ENCODE measurements at places on chromosomes 4 and X.

GRCh38 chr4:42404001-42404400 lies 6.7 kb downstream of the SHISA3 start:
- no peak for DNase-seq

DNA sequence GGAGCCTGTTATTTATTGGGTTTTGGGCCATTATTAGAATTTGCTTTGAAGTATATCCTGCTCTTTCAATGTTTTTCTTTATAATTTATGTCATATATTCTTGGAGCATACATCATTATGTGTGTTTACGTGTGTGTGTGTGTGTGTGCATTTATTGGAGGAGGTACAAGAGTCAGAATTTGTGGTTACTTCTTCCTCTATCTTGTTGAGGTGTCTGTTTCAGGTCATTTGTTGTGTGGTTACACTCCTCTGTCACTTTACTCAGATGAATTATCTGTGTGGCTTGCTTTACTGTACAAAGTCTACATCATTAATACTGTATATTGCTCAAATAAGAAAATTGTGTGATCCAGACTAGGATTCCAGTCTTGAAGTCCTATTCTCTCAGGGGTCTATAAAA lies 1957.4 kb upstream of the TENM3 start:
- no peak for DNase-seq

GRCh38 chrX:150282953-150283352 lies 80.2 kb upstream of the MAMLD1 start:
- no peak for DNase-seq

DNA sequence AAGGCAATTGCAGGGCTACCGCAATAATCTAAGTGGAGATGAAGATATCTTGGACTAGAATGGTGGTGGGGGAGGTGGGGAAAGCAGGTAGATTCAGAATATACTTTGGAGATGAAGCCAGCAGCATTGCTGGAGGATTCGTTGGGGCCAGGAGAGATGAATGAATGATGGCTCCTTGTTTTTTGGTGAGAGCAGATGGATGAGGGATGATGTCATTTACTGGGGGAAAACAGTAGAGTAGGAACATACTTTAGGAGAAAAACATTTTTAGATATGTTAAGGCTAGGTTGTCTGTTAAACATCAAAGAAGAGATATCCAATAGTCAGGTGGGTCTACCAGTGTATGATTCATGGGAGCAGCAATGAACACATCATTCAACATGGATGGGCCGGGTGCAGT lies 5.8 kb downstream of the CCDC110 start:
- no peak for DNase-seq

DNA sequence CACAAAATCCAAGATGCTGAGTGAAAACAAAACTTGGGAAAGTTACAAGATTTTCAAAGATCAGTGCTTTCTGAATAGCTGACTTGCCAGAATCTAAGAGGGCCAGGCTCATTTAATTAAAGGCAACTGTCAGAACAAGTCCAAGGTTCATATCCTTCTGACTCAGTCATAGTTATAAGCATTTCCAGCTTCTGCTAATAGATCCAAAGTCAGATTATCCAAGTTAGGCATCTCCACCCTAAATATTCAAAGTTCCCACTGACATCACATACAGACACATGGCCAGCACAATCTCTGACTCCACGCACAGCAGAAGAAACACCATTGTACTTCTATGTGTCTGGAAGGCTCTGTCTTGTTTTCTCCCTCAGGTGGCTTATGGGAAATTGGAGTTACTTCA lies 41.8 kb downstream of the GASK1B start:
- no peak for DNase-seq

GRCh38 chr4:15262396-15262795 lies 165.4 kb upstream of the C1QTNF7 start:
- no peak for DNase-seq

GRCh38 chrX:132015875-132016274 lies 7.2 kb upstream of the STK26 start:
- DNase-seq = no peak

DNA sequence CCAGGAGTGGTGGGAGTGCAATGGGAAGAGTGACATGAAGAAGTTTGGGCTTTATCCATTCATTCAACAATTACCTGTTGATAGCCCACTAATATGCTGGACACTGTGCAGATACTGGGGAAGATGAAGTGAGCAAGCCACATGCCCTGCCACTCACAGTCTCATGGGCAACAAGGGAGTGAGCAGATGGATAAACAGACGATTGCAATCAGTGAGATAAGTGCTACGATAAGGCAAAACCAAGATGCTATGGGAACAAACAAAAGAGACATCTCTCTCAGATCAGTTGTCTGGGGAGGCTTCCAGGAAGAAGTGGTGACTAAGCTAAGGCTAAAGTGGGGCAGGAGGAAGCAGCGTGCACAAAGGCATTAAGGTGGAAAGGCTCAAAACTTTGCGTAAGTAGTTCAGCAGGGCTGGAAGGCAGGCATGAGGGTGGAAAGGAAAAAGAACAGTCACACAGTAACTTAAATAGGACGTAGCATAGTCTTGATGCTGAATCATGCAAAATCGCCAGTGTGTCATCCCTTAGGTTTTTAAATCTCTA lies 31.7 kb downstream of the GAB3 start:
- peak; percentile 45 for DNase-seq

- DNase-seq = no peak
Measured at GRCh38 chr4:172751550-172751949, 417.1 kb upstream of the GALNT7 start.

- no peak for DNase-seq
Measured at GRCh38 chrX:36568946-36569345, 439.2 kb upstream of the FAM47C start.

DNA sequence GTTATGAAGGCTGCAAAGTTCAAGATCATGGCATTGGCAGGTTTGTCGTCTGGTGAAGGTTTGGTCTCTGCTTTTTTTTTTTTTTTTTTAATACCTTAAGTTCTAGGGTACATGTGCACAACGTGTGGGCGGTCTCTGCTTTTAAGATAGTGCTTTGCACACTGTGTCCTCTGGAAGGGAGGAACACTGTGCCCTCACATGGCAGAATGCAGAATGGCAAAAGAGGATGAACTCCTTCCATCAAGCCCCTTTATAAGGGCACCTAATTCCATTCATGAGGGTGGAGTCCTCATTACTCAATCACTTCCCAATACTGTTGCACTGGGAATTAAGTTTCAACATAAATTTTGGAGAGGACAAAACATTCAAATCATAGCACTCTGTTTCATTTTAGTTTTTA lies 101.4 kb downstream of the GLRA2 start:
- no peak for DNase-seq

DNA sequence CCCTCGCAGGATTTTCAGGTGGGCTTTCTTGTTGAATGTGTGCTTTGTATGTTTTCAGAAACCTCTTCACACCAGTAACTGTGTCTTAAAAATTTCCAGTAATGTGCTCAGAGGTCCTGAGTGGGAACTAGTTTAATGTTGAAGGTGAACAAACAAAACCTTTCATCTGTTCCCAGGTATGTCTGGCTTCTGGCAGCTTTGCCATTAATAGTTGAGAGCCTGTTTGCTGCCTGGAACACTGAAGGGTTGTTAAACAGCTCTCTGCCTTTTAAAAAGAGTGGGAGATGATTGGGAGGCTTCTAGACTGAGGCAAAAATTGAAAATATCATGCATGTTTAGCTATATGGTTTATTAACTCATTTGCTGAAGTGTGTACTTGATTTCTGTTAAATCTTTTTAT lies 161.2 kb upstream of the AGTR2 start:
- DNase-seq = no peak

- no peak for DNase-seq
Measured at GRCh38 chr4:166625018-166625637, 609.2 kb downstream of the SPOCK3 start.

DNA sequence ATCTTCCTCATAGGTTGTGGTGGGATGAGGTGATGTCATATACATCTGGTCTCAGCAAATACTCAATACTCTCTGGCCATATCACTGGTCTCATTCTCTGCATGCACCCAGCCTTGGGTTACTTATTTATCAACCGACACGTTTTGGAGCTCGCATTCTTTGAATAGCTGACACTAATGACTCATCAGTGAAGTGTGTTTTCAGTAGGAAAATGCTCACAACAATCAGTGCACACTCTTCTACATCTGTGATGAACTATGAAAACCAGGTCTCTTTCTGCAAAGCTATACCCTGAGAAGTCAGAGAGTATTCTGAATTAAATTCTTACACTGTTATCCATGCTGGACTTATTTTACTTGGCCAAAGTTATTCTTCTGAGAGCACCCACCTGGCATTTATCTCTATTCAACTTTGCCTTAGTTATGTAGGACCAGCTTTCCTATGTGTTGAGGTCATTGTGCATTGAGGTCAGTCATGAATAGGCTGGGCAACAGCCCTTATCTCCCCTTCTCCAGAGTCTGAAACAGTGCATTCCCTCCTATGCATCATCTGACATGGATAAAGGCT lies 58.7 kb upstream of the DHX15 start:
- no peak for DNase-seq

- DNase-seq = no peak
Measured at GRCh38 chrX:124098089-124098488, 136.6 kb downstream of the STAG2 start.

- DNase-seq = no peak
Measured at GRCh38 chrX:37815366-37815765, 32.0 kb downstream of the DYNLT3 start.

GRCh38 chrX:47836164-47837072 lies at the start of gene ZNF81:
TSS of gene ZNF81 (plus strand) at chrX:47836902. CDS start at chrX:47846268, 9,366 bp downstream.
- peak; percentile 87 for DNase-seq

DNA sequence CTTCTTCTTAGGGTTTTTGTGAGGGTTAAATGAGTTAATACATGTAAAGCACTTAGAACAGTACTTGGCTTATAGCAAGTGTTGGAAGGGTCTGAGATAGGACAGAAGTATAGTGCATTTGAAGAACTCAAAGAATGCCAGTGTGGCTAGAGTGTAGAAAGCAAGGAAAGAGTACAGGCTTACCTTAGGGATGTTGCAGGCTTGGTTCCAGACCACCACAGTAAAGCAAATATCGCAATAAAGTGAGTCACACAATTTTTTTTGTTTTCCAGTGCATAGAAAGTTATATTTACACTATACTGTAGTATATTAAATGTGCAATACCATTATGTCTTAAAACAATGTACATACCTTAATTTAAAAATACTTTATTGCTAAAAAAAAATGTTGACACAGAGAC lies 41.3 kb downstream of the KIF4A start:
- no peak for DNase-seq

GRCh38 chr4:77852892-77853495 lies 9.6 kb upstream of the MRPL1 start:
- DNase-seq = peak; percentile 72

DNA sequence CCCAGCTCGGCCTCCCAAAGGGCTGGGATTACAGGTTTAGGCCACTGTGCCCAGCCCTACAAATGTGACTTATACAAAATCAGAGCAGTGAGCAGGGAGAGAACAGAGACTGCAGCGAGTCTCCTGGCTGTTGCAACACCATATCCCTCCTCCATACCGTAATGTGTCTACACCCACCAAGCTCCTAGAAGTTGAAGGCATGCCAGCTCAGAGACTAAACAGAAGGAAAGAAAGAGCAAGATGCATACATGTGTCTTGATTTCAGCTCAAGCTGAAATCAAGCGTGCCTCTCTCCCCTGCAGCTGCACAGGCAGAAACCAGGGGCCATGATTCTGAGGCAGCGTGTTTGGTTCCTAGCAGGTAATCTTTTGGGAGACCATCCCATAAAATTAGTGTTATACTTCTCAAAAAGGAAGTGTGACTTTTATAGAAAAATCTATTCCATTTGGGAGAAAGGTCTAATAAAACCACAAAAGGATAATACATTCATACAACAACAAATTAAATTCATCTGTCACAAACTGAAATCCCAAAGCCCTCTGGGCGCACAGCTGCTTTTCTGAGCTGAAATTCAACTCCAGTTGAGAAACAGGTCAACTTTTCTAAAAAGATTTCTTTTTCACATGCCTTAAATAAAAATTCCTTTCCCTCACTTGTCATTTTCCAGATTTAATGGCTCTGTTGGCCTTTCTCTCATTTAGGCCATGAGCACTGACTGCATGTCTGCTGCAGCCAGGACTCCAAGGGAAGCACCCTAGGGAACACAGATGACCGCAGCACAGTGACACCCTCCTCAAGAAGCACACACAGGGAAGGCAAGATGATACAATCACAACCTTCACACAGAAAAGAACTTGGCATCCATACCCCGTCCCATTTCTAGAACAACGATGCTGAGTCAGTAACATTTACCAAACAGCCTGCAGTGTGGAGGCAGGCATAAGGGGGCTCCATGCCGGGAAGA lies 34.4 kb downstream of the AFAP1 start:
- DNase-seq = no peak

DNA sequence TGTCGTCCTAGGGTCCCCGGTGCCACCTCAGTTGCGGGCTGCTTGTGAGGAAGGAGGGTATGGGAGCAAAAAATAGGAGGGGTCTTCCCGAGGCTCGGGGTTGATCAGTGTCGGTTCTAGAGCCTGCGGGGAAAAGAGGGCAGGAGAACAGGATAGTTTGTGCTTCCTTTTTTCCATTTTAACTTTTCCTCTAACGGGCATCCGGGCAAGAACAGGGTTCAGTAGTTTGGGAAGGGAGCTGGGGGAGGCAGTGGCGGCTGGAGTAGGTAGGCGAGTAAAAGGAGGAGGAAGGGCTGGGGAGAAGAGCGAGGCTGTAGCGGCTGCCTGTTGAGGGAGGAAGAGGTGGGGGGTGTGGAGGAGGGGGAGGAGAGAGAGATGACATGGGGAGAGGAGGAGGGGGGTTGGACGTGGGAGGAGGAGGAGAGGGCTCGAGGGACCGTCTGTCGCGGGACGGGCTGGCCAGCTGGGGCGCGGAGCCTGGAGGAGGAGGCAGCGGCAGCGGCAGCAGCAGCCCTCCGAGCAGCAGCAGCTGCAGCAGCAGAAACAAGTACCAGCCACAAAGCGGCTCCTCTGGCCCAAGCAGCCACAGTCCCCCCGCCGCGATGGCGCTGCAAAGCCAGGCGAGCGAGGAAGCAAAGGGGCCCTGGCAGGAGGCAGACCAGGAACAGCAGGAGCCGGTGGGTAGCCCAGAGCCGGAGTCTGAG lies at the start of gene SLC16A2:
Gene SLC16A2, plus strand, starts transcription at position 458 of the 704 bp plus-strand sequence. Its CDS starts 145 bp downstream, at position 603.
- DNase-seq = no peak

- no peak for DNase-seq
Measured at GRCh38 chr4:54553001-54553400, 104.8 kb upstream of the KIT start.

DNA sequence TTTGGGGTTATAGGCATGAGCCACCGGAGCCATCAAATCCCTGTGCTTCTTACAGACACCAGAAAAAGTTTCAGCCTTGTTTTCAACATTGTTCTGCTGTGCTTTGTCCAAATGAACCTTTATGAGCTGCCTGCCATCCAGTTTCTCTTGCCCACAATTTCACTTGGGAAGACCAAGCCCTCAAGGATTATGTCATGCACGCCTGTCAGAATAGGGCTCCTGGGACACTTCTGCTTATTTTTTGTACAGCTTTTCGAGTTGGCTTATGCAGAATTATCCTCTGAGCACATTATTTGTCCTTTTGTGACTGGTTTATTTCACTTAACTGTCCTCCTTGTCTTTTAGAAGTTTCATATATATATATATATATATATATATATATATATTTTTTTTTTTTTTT lies 16.2 kb downstream of the UBE2K start:
- no peak for DNase-seq

GRCh38 chr4:139660568-139661043 lies 5.0 kb upstream of the MGST2 start:
- no peak for DNase-seq

GRCh38 chr4:48778431-48779094 lies 1.5 kb downstream of the FRYL start:
- no peak for DNase-seq

- no peak for DNase-seq
Measured at GRCh38 chrX:25206778-25207177, 191.0 kb upstream of the ARX start.

GRCh38 chr4:111330786-111331185 lies 707.9 kb upstream of the PITX2 start:
- no peak for DNase-seq

GRCh38 chr4:150089732-150090131 lies 11.5 kb downstream of the DCLK2 start:
- no peak for DNase-seq
